ENCODE measurements at places on chromosomes 3 and 15. TPM values are rescaled to one million over a fixed set of nuclear protein-coding genes. Genes with fewer than 3 reads are reported as not detected.

The SLC28A1 gene
- 0.31 TPM for total RNA-seq

GRCh38 chr15:100133001-100133400 is 208.8 kb downstream of the ADAMTS17 start:
- H3K4me1 ChIP-seq: peaks cover 8% of the 10 kb centered on the region
- H3K36me3 ChIP-seq: peaks cover 19% of the 10 kb centered on the region
- H3K27ac ChIP-seq: no peak overlapping the region
- no peak for DNase-seq

The KCNMB2 gene
- 1.1 TPM for total RNA-seq

- H3K4me1 ChIP-seq: peaks cover 53% of the 10 kb centered on the region
- H3K4me3 ChIP-seq: no peak overlapping the region
- H3K36me3 ChIP-seq: peaks cover 25% of the 10 kb centered on the region
Observed at GRCh38 chr3:149619136-149619535, 38.7 kb downstream of the WWTR1 start.

DNA sequence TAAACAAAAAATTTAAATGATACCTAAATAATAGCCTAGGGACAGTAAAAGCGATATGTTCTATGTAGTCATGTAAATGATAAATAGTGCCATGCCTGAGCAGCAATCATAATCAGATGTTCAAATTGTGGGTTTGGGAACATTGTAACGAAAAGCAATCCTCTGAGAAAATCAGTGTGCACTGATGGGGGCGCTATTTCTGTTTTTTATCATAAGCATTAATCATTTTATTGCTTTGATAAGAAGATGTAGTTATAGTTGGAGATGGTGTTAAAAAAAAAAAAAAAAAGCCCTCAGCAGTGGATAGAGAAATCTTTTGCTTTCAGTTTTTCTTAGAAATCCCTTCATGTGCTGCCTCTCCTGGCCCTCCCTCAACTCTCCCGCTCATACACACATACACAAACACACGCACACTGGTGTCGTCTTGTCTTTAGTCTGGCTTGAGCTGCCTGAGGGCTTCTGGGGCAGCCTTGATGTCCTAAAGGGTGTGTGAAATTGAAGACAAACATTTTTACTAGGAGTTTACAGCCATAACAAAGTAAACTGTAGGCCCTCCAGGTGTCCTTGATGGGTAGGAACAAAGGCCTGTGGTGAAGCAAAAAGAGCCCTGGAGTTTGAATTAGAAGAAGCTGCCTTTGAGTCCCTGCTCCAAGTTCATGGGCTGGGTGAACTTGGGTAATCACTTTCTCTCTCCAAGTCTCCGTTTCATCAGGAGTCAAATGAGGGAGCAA is 428.1 kb downstream of the SOX2 start:
- DNase-seq: no peak
- H3K4me1 ChIP-seq: peaks cover 4% of the 10 kb centered on the region
- H3K27ac ChIP-seq: no peak overlapping the region
- H3K4me3 ChIP-seq: no peak overlapping the region

- H3K4me1 ChIP-seq: peaks cover 28% of the 10 kb centered on the region
- H3K4me3 ChIP-seq: peak overlapping the region; percentile 95
- peaks cover 7% of the 10 kb centered on the region for H3K27me3 ChIP-seq
- H3K27ac ChIP-seq: peak overlapping the region; percentile 94
- DNase-seq: no peak
- peaks cover 7% of the 10 kb centered on the region for H3K36me3 ChIP-seq
Observed at GRCh38 chr3:125375950-125376679, 990 bp upstream of the ZNF148 start.

DNA sequence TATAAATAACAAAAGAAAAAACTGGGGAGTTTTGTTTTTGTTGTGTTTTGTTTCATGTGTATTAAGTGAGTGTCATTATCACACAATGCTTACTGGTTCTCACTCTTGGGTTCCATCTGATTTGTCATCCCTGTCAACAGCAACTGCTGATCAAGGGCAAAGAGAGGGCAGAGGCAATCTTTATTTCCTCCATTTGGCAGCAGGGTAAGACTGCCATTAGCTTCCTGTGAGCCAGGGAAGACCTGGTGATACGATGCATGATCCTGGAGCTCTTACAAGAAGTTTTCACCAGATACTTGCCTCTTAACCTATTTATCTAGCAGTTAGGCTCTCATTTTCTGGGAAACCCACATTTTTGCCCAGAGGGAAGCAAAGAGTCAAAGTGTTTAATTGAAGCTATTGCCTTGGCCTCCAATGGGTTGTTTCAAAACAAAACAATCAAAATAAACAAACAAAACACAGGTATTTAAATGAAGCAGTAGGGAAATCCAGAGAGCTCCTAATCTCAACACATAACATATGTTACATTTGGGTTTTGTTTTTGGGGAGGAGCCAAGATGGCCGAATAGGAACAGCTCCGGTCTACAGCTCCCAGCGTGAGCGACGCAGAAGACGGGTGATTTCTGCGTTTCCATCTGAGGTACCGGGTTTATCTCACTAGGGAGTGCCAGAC is 529.8 kb downstream of the MAGI1 start:
- peak overlapping the region; percentile 76 for H3K27ac ChIP-seq
- H3K27me3 ChIP-seq: no peaks in the 10 kb centered on the region
- peak overlapping the region; percentile 70 for H3K4me3 ChIP-seq
- no peaks in the 10 kb centered on the region for H3K36me3 ChIP-seq

DNA sequence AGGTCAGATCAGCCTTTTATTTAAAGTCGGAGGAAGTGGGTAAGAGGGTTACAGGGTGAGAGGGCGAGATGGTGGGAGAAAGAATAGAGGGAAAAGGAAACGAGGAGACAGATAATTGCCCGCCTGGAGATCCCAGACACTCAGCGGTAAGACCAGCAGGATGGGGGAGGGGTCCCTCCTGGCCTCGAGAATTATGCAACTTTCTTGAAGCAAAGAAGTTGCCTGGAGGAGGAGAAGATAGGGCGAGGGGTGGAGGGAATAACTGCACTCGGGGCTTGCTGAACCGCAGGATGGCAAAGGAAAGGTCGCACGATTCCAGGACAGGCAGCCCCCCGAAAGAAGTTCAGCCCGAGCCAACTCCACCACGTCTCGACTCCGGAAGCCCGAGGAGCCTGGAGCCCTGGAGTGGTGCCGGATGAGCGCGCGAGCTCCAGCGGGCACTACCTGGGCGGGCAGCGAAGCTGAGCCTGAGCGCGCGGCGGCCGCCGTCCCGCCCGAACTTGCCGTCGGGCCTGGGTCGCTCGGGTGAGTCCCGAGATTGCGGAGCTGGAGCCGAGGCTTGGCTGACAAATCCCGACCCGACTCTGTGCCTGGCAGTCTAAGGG is 402 bp downstream of the WWTR1 start:
- H3K4me3 ChIP-seq: peak overlapping the region; percentile 99
- no peak for DNase-seq
- peak overlapping the region; percentile 95 for H3K27ac ChIP-seq

DNA sequence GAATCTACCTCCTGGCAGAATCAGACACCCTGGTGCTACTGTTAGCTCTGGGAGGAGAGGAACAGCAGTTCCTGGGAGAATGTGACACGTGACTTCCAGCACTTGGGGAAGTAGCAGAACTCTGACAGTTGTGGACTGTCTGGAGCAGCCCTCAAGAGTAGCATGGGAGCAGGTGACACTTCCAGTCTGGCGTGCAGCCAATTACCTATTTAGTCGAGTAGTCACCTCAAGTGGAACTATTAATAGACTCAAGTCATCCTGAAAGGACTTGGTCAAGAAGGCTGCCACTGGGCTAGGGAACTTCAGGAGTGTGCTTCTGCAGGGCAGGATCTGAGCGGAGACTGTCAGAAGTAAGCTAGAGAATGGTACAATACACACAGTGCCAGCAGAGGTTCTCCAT is 62.3 kb downstream of the MTHFS start:
- no peak overlapping the region for H3K4me3 ChIP-seq
- H3K27ac ChIP-seq: no peak overlapping the region

The LRRC31 gene
- total RNA-seq: 1.4 TPM

GRCh38 chr3:121918779-121919483 is 24.7 kb downstream of the SLC15A2 start:
- peaks cover 4% of the 10 kb centered on the region for H3K27me3 ChIP-seq
- H3K36me3 ChIP-seq: no peaks in the 10 kb centered on the region
- no peak overlapping the region for H3K4me3 ChIP-seq
- no peaks in the 10 kb centered on the region for H3K4me1 ChIP-seq

The NR1I2 gene
- 1.4 TPM for total RNA-seq
